ENCODE measurements at places on chromosomes 7 and 10. TPM values are rescaled to one million over a fixed set of nuclear protein-coding genes. Genes with fewer than 3 reads are reported as not detected.

Gene NPC1L1
- total RNA-seq: 0.20 TPM

- H3K4me1 ChIP-seq: no peaks in the 10 kb centered on the region
- no peak overlapping the region for H3K4me3 ChIP-seq
- no peak for DNase-seq
- H3K36me3 ChIP-seq: no peaks in the 10 kb centered on the region
- H3K27me3 ChIP-seq: peaks cover 77% of the 10 kb centered on the region
- no peak overlapping the region for H3K27ac ChIP-seq
These were observed 26.6 kb upstream of the MNX1 start for GRCh38 chr7:157037028-157037427.

DNA sequence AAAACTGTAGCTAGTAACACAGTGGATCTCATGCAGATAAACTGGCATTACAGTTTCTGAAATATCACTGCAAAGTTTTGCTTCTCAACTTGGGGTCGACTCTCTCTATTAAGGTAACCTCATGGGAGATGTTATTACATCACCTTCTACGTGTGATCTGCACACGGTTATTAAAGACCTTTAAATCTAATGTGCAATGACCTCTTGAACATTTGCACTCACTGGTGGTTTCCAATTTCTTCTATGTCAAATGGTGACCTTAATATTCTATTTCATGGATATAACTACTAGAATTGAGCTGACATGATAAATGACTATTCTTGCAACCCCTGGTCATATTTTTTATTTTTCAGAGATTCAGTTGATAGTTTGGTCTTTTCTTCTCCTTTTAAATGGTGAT lies 191.3 kb downstream of the PPP1R3A start:
- H3K36me3 ChIP-seq: no peaks in the 10 kb centered on the region
- no peak overlapping the region for H3K4me3 ChIP-seq
- H3K27me3 ChIP-seq: peaks cover 10% of the 10 kb centered on the region
- H3K27ac ChIP-seq: no peak overlapping the region
- H3K4me1 ChIP-seq: no peaks in the 10 kb centered on the region

DNA sequence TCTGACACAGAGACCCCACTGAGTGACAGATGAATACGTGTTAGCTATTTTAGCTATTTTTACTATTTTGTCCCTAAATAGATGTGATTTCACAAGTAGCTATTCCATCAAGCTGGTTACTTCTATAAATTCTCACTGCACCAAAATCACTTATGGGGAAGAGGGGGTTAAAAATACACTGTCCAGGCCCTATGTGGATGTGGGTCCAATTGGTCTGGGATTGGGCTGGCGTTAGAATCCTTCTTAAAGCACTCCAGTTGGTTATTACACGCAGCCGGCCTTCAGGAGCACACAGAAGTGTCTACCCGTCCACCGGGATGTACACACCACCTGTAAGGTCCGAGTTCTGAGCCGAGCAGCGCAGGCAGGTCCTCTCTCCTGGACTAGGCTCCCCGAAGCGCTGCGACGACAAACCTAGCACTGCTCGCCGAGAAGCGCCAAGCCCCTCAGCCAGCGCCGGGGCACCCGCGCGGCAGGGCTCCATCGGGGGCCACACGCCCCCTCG lies 222.3 kb upstream of the MKLN1 start:
- peaks cover 52% of the 10 kb centered on the region for H3K27me3 ChIP-seq
- H3K36me3 ChIP-seq: no peaks in the 10 kb centered on the region
- peak overlapping the region; percentile 31 for H3K27ac ChIP-seq
- DNase-seq: no peak
- peak overlapping the region; percentile 72 for H3K4me3 ChIP-seq

GRCh38 chr10:43055991-43056567 lies 20.8 kb upstream of the RET start:
- H3K27me3 ChIP-seq: peaks cover 41% of the 10 kb centered on the region
- H3K4me1 ChIP-seq: peaks cover 4% of the 10 kb centered on the region
- H3K27ac ChIP-seq: no peak overlapping the region
- no peak overlapping the region for H3K4me3 ChIP-seq
- H3K36me3 ChIP-seq: no peaks in the 10 kb centered on the region

Gene ZCWPW1
- 3.4 TPM for total RNA-seq

Gene CDK13
- total RNA-seq: 82.0 TPM

Gene IKZF1
- total RNA-seq: 1.7 TPM

DNA sequence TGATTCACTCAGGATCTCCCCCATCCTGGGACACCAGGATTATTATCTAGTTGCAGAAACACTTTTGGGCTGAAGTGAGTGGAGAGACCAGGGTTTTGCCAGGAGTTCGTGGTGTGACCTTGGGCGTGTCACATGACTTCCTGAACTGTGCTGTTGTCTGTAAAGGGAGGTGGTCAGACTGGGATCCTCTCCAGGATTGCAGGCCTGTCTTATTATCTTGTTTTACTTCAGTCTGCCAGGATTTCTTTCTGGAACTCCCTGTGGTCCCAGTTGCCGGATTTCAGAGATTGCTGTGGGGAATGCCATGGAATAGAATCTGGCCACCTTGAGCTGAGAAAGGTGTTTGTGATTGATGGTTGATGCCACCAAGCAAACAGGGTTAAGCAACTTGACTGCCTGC lies 35.8 kb downstream of the CRCP start:
- H3K4me1 ChIP-seq: peaks cover 29% of the 10 kb centered on the region
- H3K27me3 ChIP-seq: no peaks in the 10 kb centered on the region
- peaks cover 37% of the 10 kb centered on the region for H3K36me3 ChIP-seq
- H3K27ac ChIP-seq: peak overlapping the region; percentile 31

Gene HOXA1
- total RNA-seq: 13.7 TPM
